ENCODE measurements at places on chromosomes 1 and 21.

GRCh38 chr1:240499012-240499411 is 112.9 kb downstream of the GREM2 start:
- DNase-seq: no peak

- DNase-seq: no peak
Observed at GRCh38 chr1:107776900-107777663, 187.9 kb downstream of the VAV3 start.

DNA sequence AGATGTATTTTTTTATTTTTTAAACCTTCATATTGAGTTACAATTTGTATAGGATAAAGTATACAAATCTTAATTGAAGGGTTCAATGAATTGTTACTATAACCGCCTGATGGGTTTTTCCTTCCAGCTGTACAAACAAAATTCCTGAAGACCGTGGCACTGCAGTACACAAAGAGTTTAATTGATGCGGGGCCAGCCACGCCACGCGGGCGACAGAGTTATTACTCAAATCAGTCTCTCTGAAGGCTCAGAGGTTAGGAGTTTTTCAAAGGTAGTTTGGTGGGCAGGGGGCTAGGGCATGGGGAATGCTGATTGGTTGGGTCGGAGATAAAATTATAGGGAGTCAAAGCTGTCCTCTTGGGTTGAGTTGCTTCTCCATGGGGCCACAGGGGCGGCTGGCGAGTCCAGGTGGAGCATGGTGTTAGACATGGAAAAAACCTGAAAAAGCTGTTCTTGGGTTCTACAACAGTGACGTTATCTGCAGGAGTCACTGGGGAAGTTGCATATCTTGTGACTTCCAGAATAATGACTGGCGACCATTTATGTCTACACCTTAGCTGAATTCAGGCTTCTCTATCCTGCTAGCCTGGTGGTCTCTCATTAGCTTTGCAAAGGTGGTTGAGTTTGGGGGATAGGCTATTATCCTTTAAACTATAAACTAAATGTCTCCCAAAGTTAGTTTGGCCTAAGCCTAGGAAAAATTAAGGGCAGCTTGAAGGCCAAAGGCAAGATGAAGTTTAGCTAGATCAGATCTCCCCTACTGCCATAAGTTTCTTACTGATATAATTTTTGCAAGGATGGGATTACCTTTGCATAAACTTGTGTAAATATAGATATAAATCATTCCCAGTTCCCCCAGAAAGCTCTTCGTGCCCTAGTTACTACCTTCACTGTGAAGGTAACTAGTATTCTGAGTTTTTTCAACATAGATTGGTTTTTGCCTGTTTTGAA is 13.0 kb upstream of the TMEM9 start:
- no peak for DNase-seq

- DNase-seq: no peak
Observed at GRCh38 chr21:17501107-17502006, 11.5 kb upstream of the CXADR start.

- no peak for DNase-seq
Observed at GRCh38 chr1:201020721-201021629, 2.5 kb downstream of the KIF21B start.

DNA sequence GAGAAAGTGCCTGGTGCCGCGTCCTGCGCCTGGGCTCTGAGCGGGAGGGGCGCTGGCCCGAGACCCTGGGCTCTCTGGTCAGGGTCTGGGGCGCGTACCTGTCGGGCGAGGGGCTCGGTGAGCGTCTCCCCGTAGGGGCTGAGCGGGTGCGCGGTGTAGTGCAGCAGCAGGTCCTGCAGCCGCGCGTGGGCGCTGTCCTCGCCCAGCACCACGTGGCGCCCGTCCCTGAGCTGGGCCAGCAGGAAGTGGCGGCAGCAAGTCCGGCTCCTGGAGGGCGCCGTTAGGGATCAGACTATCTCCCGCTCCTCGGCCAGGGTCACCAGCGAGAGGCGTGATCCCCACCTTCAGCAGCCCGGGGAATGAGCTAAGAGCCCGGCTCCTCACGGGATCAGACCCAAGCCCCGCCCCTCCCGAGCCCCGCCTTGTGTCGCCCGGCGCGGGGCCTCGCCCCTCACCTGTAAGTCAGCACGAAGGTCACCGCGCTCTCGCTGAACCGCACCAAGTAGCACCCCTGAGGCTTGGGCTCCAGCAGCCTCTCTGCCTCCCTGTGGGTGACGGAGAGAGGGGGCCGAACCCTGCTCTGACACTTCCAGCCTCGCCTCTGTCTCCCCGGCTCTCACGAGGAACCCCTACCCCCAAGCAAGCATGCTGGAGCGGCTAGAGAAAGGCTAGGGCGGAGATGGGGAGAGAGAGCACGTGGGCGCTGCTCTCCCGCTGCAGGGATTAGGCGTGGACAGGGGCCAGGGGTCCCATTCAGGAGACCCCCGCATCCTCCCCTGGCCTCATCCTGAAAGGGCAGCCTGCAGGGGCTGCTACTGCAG is 2.7 kb downstream of the SH2D2A start:
- DNase-seq: peak; percentile 34

GRCh38 chr1:13911697-13912619 is 212.0 kb downstream of the PRDM2 start:
- no peak for DNase-seq

- no peak for DNase-seq
Observed at GRCh38 chr1:44345187-44345775, 9.8 kb downstream of the ERI3 start.

- no peak for DNase-seq
Observed at GRCh38 chr1:66416295-66416694, 117.7 kb upstream of the SGIP1 start.

GRCh38 chr1:41673806-41674205 is 189.3 kb upstream of the EDN2 start:
- no peak for DNase-seq

DNA sequence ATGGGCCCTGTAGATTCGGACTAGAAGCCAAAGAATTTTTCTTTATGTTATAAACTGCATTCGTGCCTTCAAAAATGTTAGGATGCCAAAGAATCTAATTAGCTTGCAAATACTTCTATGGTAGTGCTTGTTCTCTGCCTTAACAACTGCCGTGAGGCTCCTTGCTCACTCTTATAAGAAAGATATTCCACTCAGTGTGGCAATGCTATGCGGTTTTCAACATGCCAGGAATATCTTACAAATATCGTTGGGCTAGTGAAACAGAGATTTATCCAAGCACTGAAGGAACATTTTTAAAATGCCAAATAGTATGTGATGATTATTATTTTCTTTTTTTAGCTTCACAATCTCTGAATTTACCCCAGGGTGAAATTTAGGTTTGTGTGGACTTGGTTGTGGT is 198.2 kb downstream of the GREM2 start:
- DNase-seq: no peak

DNA sequence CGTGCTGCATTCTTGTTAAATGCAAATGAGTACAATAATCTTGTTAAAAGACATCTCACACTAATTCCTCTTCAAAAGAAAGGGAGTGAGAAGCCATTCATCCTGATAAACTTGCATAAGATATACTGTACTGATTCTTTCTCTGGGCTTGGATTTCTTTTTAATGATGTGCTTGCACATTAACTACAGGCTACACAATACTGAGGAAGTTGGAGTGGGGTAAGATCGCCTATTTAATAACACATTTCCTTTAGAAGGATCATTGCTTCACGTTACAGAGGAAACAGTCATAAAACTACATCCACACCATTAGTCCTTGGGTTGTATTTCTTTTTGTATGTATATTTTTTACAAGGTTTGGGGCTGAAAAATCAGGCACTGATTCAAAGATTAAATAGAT is 36.6 kb downstream of the NRIP1 start:
- DNase-seq: no peak

DNA sequence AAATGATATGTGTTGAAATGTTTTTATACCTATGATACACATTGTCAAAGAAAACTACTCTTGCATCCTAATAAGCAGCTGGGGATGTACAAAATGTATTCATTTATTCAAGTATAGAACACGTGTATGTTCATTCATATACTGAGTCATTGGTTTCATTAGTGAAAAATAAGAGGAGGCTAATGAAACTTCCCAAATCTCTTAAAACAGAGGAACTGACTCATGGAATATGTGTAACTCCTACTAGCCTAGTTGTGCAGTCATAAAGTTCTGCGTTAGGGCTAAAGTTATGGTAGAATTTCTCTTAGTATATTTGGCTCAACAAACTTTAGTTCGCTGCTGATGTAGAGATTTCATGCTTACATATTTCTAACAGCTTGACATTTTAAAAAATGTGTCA is 441.6 kb downstream of the NCAM2 start:
- no peak for DNase-seq

- DNase-seq: no peak
Observed at GRCh38 chr1:62810420-62811274, 26.7 kb downstream of the ATG4C start.

DNA sequence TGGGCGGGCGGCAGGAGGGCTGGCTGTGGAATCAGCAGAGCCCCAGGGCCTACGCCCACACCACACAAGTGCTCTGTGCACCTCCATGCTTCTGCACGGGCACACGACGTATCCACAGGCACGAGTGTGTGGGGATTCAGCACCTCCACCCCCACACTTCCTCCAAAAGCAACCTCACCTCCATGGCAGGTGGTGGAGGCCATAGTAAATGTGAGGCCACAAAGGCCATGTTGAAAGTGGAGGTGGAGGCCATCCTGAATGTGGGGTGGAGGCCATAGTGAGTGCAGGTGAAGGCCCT is 125.4 kb upstream of the VAMP3 start:
- no peak for DNase-seq

GRCh38 chr1:175132436-175132835 is 60.1 kb downstream of the KIAA0040 start:
- no peak for DNase-seq

DNA sequence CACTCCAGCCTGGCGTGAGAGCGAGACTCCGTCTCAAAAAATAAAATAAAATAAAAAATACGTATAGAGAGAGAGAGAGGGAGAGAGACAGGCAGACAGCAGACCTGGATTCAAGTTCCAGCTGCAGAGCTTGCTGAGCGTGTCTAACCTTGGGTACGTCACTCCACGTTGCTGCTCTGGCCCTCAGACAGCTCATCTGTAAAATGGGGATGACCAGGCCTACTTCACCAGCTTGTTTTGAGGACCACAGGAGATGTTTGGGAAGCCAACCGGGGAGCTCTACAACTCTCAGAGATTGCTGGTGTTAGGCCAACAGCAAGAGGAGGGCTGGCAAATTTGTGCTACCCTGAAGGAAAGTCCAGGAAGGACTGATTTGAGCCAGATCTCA is 499 bp upstream of the TRAF5 start:
- DNase-seq: no peak

DNA sequence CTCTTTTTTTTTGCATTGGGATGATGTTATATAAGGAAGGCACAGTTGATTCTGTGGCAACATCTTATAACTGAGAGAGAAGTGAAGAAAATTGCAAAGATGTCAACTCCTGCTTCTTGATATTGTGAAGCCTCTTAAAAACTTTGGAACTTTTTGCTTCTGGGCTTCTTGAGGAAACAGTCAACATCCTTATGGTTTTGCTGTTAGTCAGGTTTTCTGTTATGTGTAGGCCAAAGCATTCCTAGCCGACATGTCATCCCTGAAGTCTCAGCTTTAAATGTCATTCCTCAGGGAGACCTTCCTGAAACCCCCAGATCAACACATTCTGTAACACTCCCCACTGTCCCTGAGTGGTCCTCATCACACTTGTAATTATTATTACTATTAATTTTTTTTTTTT is 12.6 kb downstream of the FALEC start:
- DNase-seq: no peak

DNA sequence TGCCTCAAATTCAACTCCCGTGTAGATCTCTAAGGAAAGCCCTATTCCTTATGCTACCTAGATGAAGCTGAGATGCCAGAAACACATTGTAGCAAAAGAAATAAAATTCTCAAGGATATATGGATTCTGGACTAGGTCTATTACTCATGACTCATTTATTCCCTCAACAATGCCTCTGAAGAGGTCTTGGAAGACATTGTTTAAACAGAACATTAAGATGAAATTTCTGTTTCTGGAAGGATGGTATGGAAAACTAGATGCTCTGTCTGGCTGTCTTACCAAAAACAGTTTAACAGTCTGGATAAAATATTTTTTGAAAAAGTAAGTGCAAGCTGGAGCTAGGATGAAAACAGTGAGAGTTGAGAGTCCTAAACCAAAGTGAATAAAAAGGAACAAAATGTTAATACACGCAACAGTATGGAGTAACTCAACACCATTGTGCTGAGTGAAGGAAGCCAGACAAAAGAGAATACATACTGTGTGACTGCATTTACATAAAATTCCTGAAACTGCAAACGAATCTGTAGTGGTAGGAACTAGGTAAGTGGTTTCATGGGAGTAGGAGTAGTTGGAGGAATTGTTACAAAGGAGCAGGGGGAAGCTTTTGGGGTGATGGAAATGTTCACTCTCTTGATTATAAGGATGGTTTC is 59.3 kb upstream of the GNG12 start:
- no peak for DNase-seq

- DNase-seq: peak; percentile 51
Observed at GRCh38 chr1:27097484-27097917, 57.4 kb downstream of the SLC9A1 start.

GRCh38 chr21:33932731-33933130 is 17.1 kb upstream of the ATP5PO start:
- no peak for DNase-seq

DNA sequence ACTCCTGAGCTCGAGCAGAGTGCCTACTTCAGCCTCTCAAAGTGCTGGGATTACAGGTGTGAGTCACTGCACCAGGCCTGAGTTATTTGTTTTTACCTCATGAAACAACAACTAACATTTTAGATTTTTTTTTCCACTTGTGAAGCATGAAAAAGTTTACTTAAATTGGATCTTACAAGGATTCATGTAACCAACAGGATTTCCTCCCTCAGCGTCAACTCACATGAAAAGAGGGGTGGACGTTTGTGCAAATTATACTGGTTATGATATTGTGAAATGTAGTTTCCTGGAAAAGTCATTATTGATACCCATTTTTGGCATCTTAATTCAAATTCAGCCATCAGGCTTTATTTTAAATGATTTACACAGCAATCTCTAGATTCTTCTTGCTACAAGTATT is 6.5 kb downstream of the CNST start:
- DNase-seq: no peak

DNA sequence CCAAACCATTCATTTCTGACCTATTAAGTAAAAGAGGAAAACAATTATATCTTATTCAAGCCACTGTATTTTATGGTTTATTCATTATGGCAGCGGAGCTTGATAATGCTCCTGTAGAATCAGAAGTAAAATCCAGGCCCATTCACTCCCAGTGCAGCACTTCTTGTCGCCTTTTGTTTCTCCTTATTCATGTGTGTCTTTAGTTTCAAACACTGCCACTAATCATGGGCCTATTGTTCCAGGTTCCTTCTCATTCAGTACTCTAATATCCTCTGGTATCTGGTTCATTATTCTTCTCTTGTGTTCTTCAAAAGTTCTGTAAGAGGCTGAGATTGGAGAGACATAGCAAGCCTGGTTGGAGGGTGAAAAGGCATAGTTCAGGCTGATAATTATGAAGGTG is 218.3 kb downstream of the LRRIQ3 start:
- no peak for DNase-seq

DNA sequence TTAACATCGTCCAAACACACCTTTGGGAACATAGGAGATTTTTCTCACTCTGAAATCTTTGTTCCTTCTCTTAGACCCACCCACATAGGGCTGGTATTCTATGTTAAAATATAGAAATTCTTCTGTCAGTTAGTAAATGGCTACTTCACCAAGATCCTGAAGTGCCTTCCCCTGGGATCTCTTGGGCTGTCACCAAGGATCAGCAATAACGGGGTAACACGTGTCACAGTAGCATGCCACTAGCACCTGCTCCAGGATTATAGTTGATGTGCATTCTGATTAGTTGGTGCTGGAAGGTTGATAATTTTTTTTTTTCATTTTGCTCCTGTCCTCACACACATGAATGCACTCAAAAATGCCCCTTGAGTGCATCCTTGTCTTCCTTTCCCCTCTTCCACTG is 298.7 kb downstream of the NTNG1 start:
- no peak for DNase-seq

GRCh38 chr1:25771221-25772114 is 28.5 kb upstream of the SELENON start:
- no peak for DNase-seq

Measured in stimulated activated CD4-positive, alpha-beta T cell treated with anti-CD3 and anti-CD28 coated beads, Interleukin-1b, Interleukin-23, amount 100 ng/mL, for 1 hour (primary cell).